ENCODE measurements at places on chromosomes 3 and 15.

DNA sequence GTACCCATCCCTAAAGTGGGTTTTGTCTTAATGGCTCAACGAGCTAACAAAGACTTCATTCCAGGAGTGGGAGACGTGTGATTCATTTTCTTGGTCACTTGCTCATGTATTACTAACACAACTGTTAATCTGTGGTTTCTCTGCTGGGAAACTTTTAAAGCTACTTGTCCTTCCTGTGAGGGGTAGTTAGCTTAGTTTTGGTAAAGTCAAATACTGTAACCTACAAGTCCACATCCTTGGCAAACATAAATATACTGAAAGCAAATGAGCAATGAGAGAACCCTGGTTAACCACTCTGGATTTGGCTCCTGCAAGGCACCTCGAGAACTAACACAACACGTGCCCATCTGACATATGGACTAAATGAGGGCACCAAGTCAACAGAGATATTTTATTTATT, 19.9 kb downstream of the NOX5 start:
- DNase-seq, result peak; percentile 64

GRCh38 chr3:73107676-73108187, 46.3 kb downstream of the EBLN2 start:
- DNase-seq, result no peak

- DNase-seq, result no peak
These were observed 21.4 kb upstream of the ZBED2 start for GRCh38 chr3:111616417-111617105.

GRCh38 chr3:127195417-127195816, 2.5 kb downstream of the PRR23E start:
- no peak for DNase-seq

DNA sequence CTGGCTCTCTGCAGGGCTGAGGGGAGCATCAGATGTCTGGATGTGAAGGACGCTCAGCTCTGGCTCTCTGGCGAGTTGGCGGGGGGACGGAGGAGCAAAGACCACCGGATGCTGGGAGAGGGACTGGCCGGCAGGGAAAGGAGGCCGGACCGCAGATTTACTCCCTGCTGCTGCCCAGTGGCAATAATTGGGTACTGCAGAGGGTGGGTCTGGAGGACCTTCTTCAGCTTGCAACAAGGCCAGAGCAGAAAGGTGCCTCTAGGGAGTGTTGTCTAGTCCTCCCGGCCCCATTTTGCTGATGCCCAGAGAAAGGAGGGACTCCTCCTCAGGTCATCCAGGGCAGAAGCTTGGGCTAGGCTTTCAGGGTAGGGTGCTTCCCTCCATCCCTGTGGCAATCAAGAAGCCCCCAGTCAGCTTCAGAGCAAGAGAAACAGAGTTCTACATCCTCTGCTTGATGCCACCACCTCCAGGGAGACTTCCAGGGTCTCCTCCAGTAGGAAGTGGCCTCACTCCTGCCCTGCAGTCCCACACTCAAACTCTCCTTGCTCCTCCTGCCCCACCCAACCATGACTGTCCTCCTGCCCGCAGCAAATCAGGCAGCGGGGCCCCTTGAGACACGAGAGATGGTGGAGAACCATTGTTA, 20.3 kb upstream of the CSPG4 start:
- DNase-seq, result no peak

GRCh38 chr3:52195823-52196331, 2.1 kb upstream of the ALAS1 start:
- DNase-seq, result no peak

All from fibroblast of skin of left quadriceps (primary cell).